ENCODE measurements at places on chromosomes 2 and 18. TPM values are rescaled to one million over a fixed set of nuclear protein-coding genes. Genes with fewer than 3 reads are reported as not detected.
A peak's percentile ranks its signal among the peaks of the same experiment; 100 is the strongest.

The STARD6 gene
- total RNA-seq = not detected

GRCh38 chr2:19416784-19417684 is 58.6 kb upstream of the OSR1 start:
- no peak for DNase-seq

- DNase-seq = peak; percentile 75
Observed at GRCh38 chr2:102005989-102006885, 14.5 kb downstream of the IL1R2 start.

DNA sequence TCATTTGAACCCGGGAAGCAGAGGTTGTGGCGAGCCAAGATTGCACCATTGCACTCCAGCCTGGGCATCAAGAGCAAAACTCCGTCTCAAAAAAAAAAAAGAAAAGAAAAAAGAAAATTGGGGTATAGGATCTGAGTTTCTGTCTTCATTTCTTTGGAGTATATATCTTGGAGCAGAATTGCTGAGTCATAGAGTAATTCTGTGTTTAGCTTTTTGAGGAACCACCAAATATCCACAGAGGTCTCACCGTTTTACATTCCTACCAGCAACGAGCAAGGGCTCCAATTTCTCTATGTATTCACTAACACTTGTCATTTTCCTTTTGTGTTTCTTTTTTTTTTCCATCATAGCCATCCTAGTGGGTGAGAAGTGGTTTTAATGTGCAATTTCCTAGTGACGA is 87.6 kb upstream of the TEX51 start:
- DNase-seq = no peak

GRCh38 chr2:85183479-85183878 is 50.3 kb downstream of the TCF7L1 start:
- no peak for DNase-seq

DNA sequence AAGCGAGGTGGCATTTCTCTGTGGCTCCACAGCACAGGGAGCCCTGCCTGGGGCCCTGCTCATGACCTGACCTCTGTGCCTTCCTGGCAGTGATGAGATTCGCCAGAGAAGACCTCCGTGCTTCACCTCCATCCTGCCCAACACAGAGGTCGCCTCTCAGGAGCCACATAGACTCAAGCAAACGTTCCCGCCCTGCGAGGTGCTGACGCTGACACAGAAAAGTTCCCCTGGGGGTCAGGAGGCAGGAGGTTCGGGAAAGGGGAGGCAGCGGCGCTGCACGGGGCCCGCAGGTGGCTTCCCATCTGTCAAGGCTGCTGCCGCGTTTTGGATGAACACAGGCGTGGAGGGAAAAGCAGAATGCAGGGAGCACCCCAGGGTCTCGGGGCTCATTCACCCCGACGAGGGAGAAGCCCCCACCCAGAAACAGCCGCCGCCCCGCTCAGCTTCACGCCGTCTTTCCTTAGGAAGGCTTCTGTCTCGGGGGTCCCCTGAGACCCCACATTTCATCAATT is 579.6 kb upstream of the SALL3 start:
- no peak for DNase-seq

GRCh38 chr2:120599072-120599471 is 136.6 kb upstream of the GLI2 start:
- DNase-seq = no peak

- no peak for DNase-seq
Observed at GRCh38 chr2:15908371-15908770, 32.0 kb upstream of the MYCN start.

DNA sequence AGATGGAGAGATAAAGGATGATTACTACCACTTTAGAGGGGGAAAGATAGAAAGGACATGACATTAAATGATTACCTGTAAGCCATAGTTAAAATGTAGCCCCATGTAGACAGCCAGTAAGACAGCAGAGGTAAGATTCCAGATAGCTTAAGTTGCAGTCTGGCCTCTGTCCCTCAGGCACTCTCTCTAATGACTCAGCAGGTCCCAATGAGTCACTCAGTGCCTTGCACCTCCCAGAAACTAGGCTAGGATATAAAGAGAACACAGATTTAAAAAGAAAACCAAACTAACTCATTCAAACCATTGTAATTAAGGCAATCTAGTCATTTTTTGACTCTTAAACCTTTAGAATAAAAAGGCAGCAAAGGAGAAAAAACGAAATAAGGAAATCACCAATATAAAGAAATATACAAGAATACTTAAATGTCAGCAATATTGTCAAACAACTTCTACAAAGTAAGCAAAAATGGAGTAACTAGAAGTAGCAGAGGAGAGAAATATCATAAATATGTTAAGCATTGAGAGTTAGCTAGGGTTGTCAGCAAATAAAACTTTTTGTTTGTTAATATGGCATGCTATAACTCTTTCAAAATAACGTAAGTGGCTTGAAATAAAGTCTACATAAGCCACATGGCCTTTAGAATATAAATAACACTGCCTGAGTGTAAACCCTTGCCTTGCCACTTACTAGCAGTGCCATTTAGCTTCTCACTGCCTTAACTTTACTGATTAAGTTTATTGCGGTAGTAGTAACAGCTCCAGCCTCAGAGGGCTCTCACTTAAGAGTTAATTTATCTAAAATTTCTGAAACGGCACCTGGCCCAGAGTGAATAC is 48.5 kb downstream of the SOCS6 start:
- DNase-seq = peak; percentile 75

The MOGAT1 gene
- total RNA-seq = not detected

The CRYGA gene
- not detected for total RNA-seq

The PLGLB1 gene
- 4.0 TPM for total RNA-seq

The IL36B gene
- not detected for total RNA-seq

DNA sequence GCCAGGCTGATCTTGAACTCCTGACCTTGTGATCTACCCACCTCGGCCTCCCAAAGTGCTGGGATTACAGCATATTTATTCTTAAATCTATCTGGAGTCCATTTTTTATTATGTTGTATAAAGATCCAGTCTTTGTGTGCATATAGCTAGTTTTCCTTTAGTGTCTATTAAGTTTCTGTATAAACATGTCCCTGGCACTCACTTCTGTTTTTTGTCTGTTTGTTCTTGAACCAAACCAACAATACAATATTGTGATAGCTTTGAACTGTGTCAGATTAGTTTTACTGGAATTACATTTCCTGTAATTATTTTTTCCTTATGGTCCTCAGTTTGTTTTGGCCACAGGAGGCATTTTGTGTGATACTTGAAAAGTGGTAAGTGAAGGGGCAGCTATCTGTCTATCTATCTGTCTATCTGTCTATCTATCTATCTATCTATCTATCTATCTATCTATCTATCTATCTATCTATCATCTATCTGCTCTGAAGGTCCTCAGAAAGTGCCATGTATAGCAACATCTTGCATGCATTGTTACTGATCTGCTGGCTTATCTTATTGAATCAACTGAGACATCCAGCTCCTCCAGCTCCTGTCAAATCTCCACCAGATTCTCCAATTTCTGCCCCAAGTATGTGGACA is 70.9 kb upstream of the ACVR1 start:
- no peak for DNase-seq
